Left renal cortex interstitium (tissue), 4 donors: ENCODE measurements at places on chromosomes 6 and 20. TPM values are rescaled to one million over a fixed set of nuclear protein-coding genes. Genes with fewer than 3 reads are reported as not detected.

DNA sequence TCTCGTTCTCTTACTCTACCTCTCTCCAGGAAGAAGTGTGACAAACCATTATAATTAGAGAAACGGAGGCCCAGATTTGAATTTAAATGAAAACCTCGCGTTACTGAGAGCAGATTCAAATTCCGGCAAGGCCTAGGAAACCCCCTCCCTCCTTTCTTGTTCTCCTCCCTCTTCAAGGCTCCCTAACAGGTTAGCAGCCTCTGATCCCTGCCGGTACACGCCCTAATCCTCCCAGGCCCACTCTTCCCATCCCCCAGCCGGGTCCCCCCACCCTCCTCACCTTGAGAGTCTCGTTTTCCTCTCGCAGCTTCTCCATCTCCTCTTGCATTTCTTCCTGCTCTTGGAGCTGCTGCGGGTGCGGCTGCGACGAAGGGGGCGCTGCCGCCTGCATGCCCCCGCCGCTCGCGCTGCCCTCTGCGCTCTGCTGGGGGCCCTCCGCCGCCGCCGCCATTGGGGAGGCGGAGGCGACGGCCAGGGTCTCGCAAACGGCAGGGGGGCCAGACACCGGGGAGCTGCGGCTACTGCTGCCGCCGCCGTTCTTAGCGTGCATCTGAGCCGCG lies 3.8 kb downstream of the MTCL3 start:
- no peak for DNase-seq

DNA sequence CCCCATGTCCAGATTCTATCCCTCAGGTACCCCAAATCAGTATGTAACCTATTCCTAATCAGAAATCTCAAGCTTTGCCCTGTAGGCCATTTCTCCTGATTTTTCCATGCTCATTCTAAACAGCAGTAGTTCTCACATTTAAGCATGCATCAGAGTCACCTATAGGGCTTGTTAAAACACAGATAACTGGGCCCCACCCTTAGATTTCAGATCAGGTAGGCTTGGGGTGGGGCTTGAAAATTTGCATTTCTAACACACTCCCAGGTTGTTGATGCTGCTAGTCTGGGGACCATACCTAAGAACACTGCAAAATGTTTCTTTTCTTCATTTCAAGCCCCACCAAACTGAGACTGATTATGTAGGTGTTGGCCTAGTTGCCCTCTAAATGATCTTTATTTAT lies 621.2 kb upstream of the FLRT3 start:
- DNase-seq, result no peak

GRCh38 chr6:29723666-29724588 lies 693 bp downstream of the HLA-F start:
- no peak for DNase-seq

DNA sequence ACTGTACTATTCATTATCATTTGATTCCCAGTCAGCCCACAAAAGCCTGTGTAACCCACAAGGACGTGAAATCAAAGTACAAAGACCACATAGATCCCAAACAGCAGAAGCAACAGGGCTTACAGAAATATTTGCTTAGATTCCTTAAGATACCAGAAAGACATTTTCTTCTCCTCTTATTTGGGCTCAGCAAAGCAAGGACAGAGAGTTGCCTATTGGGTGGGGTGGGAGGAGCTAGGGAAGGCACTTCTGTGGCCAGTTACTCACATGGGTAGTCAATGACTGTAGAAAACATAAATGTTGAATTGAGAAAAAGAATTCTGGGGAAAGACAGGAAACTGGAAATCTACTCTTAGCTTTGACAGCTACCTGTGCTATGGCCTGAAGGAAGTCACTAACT lies 19.8 kb downstream of the PDE7B start:
- no peak for DNase-seq

DNA sequence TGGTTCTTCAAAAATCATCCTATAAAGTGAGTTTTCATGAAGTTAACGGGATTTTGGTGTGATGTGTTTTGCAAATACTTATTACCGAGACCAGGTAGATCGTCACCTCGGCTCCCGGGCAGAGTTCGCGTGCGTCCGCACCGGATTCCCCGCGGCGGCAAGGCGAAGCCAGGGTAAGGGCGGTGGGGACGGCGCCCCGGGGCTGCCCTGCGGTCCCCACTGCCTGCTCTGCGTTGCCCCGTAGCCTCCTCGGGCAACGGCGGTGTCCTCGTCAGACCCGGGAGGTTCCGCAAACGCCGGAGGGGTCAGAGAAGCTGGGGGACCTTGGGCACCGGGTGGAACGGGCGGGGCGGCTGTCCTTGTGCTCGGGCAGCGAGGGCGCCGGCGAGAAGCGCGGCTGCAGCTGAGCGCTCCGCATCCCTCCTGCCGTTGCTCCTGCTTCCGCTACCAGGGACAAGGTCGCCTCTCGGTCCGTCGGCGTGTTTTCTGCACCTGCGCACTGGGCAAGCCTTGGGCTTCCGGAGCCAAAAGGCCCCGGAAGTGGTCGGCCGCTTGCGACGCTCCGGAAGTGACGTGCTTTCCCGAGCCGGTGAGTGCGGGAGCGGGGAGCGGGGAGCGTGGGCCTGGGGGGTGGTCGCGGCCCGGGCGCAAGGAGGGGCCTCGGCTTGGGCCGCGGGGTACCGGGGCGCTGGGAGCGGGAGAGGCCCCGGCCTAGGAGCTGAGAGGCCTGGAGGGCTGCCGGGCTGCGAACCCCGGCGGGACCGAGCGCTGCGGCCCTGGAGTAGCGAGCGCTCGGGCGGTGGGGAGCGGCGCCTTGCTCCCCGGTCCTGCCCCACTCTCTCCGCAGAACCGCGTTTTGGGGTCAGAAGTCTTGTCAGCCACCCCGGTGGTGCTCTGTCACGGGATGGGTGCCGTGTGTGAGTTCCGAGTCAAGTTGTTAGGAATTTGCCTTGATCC lies at the start of gene MTG2:
TSS of gene MTG2 (plus strand) at position 560 of the 957 bp plus-strand sequence. CDS start 10,393 bp downstream, outside the sequence.
- peak; percentile 88 for DNase-seq

GRCh38 chr6:79127660-79128059 lies 49.6 kb upstream of the PHIP start:
- DNase-seq, result no peak

- no peak for DNase-seq
Observed at GRCh38 chr6:11542863-11543262, 5.3 kb downstream of the TMEM170B start.

GRCh38 chr20:4152696-4153235 lies 137.4 kb upstream of the RNF24 start:
- no peak for DNase-seq

DNA sequence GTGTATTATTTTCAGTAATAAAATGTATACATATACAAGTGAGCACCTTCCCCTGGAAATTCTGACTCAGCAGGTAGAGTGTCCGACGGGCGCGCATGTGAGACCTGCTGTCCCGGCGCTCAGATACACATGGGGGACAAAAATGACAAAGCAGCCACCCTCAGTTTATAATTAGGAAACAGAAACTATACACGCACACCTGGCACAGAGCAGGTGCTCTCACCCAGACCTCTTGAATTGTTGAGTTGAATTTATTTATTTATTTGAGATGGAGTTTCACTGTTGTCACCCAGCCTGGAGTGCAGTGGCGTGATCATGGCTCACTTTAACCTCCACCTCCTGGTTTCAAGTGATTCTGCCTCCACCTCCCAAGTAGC lies 180.4 kb downstream of the ZDHHC14 start:
- no peak for DNase-seq

- no peak for DNase-seq
Observed at GRCh38 chr6:56671651-56672461, 29.2 kb upstream of the DST start.

DNA sequence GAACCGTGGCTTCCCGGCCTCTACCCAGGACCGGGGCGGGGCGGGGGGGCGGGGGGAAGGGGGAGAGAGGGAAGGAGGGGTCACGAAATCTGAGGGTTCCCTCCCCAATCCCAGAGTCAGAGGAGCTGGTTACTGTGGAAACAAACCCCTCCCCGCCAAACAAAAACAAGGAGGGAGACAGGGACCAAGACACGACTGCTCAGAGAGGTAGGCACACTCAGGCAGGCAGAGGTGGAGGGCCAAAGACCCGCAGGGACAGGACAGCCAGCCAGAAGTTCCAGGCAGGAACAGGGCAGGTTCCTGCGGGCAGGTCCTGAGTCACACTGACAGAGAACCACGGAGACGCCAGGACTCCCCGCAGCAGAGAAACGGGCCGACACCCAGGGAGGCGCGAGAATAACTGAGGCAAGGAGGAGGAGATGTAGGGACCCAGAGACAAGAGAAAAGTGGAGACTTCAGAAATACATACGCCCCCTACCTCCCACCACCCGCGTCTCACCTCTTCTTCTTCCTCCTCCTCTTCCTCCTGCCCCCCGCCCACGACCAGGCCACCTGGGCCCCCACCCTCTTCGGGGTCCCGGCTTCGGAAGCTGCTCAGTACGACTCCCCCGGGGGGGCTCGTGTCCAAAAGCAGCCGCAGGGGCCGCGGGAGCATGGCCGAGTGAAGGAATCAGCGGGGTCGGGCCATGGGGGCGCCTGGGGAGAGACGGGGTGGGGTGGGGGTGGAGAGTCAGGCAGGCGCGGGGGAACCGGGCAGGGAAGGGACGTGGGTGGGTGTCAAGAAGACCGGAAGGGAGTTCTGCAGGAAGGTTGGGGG lies 578 bp downstream of the RGL2 start:
- DNase-seq, result peak; percentile 41

- no peak for DNase-seq
Observed at GRCh38 chr6:68636666-68637065, 1.6 kb downstream of the ADGRB3 start.

GRCh38 chr20:32968478-32969241 lies 35.6 kb downstream of the SUN5 start:
- DNase-seq, result no peak

DNA sequence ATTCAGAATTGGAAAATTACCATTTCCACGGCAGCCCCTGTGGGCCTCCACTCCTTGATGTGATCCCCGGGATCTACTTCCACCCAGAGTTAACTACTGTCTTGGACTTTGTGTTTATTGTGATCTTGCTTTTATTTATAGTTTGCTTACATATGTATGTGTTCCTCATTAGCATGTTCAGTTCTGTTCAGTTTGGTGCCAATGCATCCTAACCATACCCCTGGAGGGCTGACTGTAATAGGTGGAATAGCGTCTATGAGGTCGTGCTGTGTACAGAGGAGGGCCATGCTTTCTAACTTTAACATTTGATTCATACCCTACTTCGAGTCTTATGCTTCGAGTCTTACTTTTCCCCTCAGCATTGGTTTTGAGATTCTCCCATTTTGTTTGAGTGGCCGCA lies 104.3 kb upstream of the SLC24A3 start:
- no peak for DNase-seq

DNA sequence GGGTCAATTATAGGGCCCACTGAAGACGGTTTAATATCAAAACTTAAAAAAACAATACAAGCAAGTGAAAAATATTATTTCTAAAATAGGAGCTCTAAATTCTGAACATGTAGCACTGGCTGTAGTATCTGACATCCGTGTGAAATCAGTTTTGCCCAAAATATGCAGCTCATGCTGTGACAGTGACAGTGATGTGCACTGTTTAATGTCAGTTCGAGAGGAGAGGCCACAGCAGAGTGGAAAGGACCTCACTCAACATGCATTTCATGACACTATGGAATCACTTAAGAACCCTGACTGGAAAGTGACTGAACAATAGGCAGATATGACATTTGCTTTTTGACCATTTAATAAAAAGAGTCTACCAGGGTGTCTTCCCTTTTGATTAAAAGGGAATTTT lies 397.0 kb downstream of the FRK start:
- DNase-seq, result no peak

GRCh38 chr6:125275779-125276178 lies 26.0 kb downstream of the HDDC2 start:
- DNase-seq, result no peak

DNA sequence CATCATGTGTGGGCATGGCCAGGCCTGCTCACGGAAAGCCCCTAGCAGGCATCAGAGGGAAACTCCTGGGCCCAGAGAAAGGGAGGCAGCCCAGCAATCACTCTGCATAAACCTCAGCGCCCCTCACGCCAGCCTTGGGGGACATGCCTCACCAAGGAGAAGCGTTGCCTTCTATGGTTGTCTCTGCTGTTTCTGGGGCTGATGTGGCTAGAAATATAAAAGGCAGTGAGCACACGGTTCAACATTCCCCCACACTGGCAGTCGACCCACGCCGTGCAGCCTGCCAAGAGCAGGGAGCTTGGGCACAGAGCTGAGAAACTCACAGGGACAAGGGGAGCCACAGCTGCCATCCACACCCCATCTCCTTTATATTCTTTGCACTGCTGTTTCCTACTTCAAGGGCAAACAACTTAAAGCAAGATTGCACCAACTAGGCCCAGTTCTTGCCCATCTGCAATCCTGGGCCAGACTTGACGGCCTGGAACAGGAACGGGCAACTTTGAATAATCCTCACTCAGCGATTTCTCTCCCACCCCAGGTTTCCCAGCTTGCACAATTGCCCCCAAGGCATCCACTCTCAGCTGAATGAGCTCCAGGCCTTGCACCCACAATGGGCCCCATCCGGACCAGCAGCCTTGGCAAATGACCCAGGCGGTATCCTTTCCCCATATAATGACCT lies 35.5 kb upstream of the FOXC1 start:
- DNase-seq, result no peak

The COL9A1 gene
- polyA plus RNA-seq, result 34.0 TPM

The ADGB gene
- polyA plus RNA-seq, result 0.98 TPM

The EYA4 gene
- 18.7 TPM for polyA plus RNA-seq

The SIRPB1 gene
- 1.5 TPM for polyA plus RNA-seq

The TAGAP gene
- 0.72 TPM for polyA plus RNA-seq

The C20orf144 gene
- polyA plus RNA-seq, result 0.11 TPM

The MUCL3 gene
- not detected for polyA plus RNA-seq

The CARMIL1 gene
- 107 TPM for polyA plus RNA-seq
